ENCODE measurements at places on chromosomes 1 and 21.

DNA sequence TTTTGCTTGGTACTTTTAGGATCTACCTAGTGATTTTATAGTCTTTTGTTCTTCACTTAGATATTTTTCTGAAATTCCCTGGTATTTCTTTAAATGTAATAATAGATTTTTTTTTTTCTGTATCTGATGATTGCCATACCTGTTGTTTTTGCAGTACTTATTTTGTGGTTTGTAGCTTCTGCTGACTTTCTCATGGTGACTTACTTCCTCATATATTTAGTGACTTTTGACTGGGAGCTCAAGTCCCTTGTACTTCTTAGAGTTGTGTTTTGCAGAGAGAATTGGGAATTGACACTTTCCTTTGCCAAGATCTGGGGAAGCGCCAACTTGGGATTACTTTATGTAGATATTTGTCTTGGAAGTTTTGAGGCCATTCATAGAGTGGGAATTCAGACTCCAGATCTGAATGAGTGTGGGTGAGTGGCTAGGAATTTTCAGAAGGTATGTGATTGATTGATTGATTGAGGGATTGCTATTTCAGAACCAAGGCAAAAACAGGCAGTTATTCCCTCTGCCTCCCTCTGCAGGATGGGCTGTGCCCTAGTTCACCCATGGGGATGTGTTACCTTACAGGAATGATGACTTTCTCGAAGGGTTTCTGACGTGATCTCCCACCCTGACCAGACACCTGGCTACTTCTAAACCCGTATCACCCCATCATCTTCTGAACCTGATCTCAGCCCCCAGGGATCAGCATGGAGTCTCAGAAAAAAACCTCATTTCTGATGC is 219.5 kb downstream of the URB2 start:
- DNase-seq = no peak

- no peak for DNase-seq
These were observed 70.0 kb downstream of the LUZP1 start for GRCh38 chr1:23098463-23099170.

- no peak for DNase-seq
These were observed 113.7 kb downstream of the RUNX1 start for GRCh38 chr21:34935452-34935851.

DNA sequence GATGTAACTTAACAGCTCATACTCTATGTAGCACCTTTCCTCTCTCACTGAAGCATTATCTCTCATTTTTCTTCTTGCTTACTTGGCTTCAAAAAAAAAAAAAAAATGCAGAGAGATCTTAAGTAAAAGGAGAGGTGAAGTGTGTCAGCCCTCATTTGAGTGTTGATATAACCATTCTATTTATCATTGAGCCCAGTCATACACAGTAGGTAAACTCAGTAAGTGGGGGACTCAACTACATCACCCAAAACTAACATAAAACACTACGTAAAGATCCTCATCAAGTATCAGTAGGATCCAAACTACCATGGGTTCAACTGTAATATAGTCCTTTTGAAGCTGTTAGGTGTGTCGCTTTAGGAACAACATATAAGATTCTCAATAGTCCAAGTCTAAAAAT is 8.2 kb downstream of the PNRC2 start:
- no peak for DNase-seq

DNA sequence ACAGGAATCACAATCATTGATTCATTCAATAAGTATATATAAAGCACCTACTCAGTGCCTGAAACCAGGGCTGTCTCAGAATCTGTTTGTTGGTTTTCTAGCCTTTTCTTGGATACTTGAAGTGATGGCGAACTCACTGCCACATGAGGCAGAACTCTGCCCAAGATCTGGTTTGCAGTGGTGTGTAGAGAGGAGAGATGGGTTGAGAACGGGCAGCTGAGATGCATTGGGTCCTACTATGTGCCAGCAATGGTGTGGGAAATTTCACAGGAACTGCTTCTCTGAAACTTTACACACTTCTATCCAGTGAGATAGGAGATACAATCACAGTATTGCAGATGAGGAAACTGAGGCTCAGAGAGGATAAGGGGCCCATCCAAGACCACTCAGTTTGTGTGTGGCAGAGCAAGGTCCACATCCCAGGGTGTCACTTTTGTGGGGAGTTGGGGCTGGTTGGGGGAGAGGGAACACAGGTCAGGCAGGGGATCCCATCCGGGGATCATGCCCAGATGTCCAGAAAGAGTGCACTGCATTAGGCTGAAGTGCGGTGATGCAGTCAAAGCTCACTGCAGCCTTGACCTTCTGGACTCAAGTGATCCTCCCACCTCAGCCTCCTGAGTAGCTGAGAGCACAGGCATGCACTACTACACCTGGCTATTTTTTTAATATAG is 83.7 kb upstream of the IFFO2 start:
- DNase-seq = no peak

- no peak for DNase-seq
These were observed 59.2 kb upstream of the SSBP3 start for GRCh38 chr1:54465351-54465811.

Data from stimulated activated CD4-positive, alpha-beta T cell treated with anti-CD3 and anti-CD28 coated beads, Interleukin-1b, Interleukin-23, amount 100 ng/mL, for 24 hours (primary cell).